ENCODE measurements at places on chromosomes 1 and 21. TPM values are rescaled to one million over a fixed set of nuclear protein-coding genes. Genes with fewer than 3 reads are reported as not detected.

PBX1 gene
- 118 TPM for polyA plus RNA-seq

TOR1AIP1 gene
- 37.2 TPM for polyA plus RNA-seq

GLMN gene
- polyA plus RNA-seq, result 28.7 TPM

LRRC7 gene
- 44.8 TPM for polyA plus RNA-seq

RYR2 gene
- polyA plus RNA-seq, result 16.6 TPM

USP24 gene
- polyA plus RNA-seq, result 48.8 TPM

Measured in spinal cord (tissue), 10 donors.